ENCODE measurements at places on chromosomes 1 and 21.

- no peak for DNase-seq
Measured at GRCh38 chr1:38027201-38028104, 14.9 kb downstream of the UTP11 start.

DNA sequence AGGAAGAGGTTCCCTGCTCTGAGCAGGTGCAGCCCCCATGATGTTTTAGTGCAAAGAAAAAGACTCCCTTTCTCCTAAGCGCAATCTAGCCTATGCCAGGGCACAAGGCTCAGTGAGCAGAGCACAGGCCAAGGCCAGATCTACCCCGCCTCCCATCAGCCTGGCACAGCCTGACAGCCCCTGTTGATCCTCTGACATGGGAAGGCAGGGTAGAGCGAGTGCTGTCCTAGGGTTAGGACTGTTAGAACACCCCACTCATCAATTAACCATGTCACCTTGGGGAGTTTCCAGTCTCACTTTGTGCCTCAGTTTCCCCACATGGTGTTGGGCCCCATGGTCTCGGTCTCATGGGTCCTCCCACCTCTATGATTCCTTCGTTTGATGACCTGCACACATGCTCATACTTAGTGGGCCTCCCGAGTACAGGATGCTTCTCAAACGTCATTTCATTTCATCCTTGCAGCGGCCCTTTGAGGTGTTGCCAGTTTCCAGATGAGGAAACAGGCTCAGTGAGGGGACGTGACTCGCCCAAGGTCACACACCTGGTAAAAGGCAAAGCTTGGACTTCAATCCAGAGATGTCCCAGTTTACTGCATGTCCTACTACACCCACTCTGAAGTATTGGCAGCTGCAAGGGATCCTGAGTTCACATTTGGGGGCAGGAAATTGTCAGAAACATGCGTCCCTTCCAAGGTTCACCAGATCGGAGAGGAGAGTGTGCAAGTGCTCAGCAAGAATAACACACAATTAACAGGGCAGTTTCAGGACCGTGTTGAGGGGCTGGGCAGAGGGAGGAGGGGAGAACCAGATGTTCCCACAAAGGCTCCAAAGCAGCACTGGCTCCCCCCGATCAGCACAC, 213.3 kb downstream of the TRABD2B start:
- DNase-seq = no peak

- no peak for DNase-seq
Measured at GRCh38 chr1:18989176-18989799, 32.8 kb upstream of the IFFO2 start.

- DNase-seq = no peak
Measured at GRCh38 chr1:196152975-196153374, 455.3 kb downstream of the KCNT2 start.

- no peak for DNase-seq
Measured at GRCh38 chr1:109759513-109760334, 4.0 kb downstream of the EPS8L3 start.

DNA sequence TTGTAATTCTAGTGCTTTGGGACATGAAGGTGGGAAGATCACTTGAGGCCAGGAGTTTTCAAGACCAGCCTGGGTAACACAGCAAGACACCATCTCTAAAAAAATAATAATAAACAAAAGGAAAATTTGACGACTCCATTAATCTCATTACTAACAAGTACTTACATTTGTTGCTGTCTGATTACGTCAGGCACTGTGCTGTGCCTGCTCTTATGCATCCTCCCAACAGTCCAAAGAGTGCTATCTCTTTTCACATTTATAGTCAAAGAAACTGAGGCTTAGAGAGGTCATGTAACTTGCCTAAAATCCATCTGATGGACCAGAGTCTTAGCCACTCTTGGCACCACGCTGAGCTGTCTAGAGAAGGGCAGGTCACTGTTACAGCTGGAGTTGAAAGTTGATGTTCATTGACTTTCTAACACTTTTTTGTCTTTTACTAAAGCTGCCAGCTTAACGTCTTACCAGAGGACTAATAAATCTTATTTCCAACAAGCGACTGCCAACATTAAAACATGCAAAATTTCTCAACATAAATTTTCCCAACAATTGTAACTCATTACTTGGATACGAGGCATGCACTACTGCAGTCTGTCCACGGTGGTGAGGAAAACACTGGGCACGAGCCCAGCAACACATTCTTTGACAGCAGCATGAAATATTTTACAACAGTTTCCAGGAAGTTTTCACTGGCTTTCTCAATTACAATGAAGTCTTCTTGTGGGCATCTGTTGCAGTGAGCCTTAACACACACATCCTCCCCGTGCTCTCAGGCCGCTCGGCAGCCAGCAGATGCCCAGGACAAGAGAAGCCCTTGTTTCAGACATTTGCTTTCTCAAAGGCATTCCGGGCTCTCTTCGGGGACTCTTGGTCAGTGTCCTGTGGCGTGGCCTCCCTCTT, 262.9 kb upstream of the PROX1 start:
- no peak for DNase-seq

DNA sequence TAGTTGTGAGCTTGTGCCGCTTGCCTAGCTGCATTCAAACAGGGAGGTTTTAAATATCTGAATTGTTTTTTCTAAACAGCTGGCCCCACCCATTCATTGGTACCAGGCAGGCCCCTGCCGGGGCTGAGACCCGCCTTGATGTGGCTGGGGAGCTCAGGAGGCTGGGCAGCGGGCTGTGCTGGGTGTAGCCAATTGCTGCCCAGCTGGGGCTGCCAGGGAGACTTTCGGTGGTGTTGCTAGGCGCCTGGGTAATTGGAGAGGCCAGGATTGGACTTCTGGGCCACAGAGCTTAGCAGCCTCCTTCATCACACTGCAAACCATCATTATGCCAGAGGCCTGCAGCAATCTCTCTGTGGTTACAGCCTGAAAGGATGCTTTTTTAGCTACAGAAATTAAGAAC, 12.2 kb downstream of the RHBDL2 start:
- no peak for DNase-seq

DNA sequence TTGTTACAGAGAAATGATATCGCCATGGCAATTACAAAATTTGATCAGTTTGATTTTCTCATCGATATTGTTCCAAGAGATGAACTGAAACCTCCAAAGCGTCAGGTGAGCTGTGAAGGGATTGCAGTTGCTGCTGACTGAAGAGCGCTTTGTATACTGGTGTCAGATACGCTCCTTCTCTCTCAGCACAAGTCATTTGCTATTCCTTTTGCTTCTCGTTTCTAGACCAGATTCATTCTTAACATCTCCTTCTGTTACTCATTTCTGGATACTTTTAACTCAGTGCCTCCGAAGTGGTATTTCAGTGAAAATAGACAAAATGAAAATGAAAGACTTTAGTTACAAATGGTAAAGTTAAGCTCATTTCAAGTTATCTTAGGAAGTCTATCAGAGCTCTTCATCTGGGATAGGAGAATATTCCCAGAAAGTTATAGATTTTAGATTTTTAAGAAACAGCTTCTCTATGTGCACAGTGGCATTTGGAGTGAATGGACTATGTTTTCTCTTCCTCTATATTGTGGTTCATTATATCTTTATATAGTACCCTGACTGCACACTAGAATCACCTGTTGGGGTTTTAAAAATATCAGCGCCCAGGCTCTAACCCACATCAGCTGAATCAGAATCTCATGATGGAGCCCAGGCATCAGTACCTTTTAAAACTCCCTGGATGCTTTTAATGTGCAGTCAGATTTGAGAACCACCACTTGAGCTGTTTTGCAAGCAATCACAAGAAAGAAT, 30.3 kb upstream of the KCNQ4 start:
- no peak for DNase-seq

DNA sequence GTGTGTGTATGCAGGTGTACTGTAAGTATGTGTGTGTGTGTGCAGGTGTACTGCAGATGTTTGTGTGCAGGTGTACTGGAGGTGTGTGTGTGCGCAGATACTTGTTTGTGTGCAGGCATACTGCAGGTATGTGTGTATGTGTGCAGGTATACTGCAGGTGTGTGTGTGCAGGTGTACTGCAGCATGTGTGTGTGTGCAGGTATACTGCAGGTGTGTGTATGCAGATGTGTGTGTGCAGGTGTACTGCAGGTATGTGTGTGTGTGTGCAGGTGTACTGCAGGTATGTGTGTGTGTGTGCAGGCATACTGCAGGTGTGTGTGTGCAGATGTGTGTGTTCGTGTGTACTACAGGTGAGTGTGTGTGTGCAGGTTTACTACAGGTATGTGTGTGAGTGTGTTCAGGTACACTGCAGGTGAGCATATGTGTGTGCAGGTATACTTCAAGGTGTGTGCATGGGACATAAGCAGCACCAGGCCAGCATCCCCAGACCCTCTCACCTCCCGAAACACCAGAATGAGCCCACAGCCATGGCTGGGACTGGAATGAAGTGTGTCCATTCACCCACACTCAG, 97.5 kb downstream of the DMRTB1 start:
- no peak for DNase-seq

GRCh38 chr1:161763522-161764098, 2.5 kb upstream of the ATF6 start:
- no peak for DNase-seq

- no peak for DNase-seq
Measured at GRCh38 chr1:173267453-173267945, 60.4 kb upstream of the TNFSF4 start.

DNA sequence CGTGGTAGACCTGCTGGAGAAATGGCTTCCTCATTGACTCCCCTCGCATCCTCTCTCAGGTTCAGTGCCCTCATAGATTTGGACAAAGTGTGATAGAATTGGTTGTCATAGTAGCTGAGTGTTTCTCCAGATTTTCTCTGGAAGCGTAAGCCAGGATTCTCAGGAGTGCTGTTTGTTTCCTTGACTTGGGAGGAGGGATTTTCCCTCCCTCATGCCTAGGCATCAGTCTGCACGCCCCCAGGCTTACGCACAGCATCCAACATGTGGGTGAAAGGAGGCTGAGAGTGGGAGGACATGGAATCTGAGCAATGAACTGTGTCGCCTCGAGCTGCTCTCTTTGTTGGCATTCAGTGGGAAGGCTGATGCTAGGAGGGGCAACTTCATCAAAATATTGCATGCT, 503.5 kb downstream of the LTN1 start:
- no peak for DNase-seq

- DNase-seq = no peak
Measured at GRCh38 chr1:222912730-222913129, 97.9 kb downstream of the DISP1 start.

DNA sequence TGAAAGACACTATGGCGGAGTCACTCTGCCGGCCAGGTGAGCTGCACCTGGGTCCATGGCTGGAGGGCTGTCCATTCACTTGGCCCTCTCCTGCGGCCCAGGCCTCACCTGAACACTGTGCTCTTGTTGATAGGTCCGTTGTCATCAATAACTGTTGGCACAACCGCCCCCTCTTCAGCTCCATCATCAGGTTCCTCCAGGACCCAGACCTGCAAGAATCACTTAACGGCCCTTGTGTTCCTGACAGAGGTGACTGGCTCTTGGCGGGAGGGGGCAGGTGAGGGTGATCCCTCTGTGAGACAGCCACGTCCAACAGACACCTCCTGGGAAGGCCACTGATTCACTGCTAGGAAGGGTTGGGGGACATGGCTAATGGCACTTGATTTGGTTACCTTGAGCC, 54.9 kb downstream of the INAVA start:
- no peak for DNase-seq

GRCh38 chr21:33686386-33686785, 44.1 kb downstream of the ITSN1 start:
- DNase-seq = no peak

- no peak for DNase-seq
Measured at GRCh38 chr1:113217447-113218208, 144.6 kb downstream of the LRIG2 start.

DNA sequence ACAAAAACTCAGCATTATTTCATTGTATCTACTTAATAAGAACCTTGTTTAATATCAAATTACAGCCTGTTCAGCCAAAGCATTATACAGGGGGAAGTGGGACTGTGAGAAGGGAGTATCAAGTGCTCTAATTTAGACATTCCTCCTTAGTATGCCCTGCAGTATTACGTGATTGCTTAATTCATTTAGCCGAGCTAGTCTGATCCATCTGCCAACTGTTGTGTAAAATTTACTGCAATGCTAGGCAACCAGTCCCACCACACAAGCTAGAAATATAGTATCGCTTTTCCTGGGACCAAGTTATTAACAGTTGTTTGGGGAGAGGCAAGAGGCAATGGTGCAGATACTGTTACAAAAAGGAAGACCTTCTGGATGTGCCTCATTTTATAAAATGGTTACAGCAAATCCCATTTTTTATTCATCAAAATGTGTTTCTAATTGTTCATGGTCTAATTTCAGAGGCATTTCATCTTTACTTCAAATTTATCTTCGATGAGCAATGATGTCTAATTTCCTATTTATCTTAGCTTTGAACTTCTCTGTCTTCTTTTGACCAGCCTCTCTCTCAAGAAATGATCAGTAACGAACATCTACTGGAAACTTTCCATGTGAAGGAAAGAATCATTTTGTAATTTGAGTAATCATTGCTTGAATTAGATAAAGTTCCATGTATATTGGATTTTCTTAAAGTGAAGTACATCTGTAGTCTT, 283.3 kb downstream of the DUSP10 start:
- DNase-seq = no peak

DNA sequence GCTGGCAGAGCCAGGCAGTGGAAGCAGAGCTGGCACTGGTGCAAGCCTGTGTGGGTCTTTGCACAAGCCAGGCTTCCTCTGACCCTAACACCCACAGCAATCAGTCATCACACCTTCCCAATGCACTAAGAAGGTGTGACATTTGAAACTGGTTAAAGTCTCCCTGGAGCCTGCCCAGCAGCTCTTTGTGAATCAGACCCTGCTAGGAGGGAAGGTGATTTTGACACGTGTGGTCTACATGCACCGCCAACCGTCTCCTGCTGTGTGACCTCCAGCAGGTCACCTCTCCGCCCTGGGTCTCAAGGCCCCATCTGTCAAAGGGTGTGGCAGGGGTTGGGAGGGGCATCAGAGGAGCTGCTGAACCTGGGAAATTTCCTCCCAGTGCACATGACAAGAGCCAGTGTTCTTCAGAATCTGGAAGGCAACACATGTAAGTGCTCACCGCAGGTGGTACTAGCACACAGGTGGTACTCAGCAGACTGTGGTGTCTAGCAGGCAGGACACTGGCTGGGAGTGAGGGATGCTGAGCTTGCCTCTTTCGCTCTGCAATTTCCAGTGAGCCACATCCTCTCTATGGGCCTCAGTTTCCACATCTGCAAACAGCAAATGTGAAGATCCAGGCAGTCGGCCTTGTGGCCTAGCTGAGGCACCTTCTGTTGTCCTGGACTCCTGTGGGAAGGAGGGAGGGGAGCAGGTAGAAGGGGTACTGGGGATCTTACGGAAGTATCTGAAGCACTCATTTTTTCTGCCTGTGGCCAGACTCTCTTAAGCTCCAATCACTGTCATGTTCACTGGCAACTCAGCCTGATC, 123.2 kb downstream of the DMRTB1 start:
- DNase-seq = no peak

DNA sequence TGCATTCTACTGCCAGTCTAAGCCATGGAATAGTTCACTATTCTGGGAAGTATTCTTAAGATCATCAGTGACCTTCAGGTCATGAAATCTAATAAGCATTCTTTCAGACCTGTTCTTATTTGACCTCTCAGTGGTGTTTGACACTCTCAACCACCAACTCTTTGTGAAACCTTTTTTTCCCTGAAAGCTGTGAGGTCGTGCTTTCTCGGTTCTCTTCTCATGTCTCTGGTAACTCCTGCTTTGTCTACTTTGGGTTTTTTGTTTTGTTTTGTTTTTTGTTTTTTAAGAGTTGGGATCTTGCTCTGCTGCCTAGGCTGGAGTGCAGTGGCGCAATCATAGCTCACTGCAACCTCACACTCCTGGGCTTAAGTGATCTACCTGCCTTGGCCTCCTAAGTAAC, 56.3 kb downstream of the POU2F1 start:
- DNase-seq = no peak
